ENCODE measurements at places on chromosomes 5 and 9.
A peak's percentile ranks its signal among the peaks of the same experiment; 100 is the strongest.

- no peak for DNase-seq
Observed at GRCh38 chr5:72392326-72392733, 72.2 kb downstream of the PTCD2 start.

GRCh38 chr5:122661496-122662180 lies 113.2 kb upstream of the SNX2 start:
- no peak for DNase-seq

- no peak for DNase-seq
Observed at GRCh38 chr5:180171568-180172094, 37.4 kb downstream of the RASGEF1C start.

DNA sequence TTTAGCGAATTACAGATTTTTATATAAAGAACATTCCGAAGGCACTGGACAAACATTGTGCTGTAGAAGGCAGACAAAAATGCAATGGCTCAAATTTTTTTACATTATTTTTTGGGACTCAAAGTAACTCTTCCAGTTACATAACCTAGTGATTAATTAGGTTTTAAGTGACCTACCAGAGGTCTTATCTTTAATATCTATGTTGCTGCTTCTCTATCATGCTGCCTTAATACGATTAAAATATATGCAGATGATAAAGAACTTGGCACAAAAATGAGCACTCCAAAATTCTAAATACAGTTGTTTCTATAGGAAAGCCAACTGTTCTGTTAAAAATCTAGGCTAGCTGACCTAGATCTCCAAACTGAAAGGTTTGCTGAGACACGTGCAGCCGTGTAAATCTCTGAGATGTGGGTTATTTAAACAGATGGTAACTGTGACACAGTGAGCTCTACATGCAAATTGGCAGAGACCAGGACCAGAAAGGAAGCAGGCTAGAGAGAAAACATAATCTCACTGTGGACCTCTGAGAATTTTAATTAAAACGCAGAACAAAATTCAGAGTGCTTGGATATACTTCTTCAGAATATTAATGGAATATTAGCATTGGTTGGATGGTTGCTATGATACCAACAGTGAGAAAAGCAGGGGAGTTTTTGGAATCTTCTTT lies 56.2 kb downstream of the CAMK4 start:
- no peak for DNase-seq

GRCh38 chr5:169945831-169946261 lies 34.4 kb downstream of the INSYN2B start:
- no peak for DNase-seq

DNA sequence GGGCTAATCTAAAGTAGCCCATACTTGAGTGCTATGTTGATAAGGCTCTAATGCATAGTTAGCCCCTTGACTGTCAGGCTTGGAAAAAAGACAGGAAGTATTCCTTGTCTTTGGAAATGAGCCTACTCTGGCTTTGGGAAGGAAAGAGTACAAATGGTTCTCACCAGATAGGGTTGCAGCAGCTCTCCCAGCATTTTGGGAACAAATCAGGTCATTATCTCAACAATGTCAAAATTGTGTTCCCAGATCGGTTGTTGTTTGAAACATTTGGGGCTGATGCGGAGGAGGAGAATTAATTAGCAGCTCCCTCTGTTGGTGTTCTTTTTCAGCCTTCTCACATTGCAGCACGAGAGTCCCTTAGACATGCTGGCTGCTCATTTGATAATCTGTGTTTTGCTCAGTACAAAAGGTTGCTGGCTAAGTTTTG lies 294.7 kb upstream of the DMRT1 start:
- DNase-seq, result no peak

- DNase-seq, result no peak
Observed at GRCh38 chr9:128899566-128900322, 17.8 kb downstream of the LRRC8A start.

- no peak for DNase-seq
Observed at GRCh38 chr5:97547999-97548738, 365.1 kb upstream of the RIOK2 start.

- no peak for DNase-seq
Observed at GRCh38 chr9:20023210-20023905, 234.5 kb upstream of the SLC24A2 start.

DNA sequence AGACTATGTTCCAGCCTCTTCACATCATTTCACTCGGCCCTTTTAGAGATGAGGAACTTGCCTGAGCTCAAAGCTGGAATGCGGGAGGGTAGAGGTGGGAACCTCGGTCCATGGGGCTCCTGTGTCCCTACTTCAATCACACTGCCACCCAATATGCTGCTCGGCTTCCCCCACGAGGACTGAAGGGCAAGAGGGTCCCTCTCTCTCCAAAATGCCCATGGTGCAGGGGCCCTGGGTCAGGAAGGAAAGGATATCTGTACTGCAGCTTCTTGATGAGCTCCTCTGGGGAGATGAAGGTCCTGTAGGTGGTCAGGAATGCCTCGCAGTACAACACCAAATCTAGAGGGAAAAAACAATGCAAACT lies 46.5 kb downstream of the PRRT1B start:
- no peak for DNase-seq

- no peak for DNase-seq
Observed at GRCh38 chr5:79193643-79194042, 42.3 kb upstream of the JMY start.

- peak; percentile 22 for DNase-seq
Observed at GRCh38 chr9:78298046-78298765, 1.3 kb downstream of the PSAT1 start.

DNA sequence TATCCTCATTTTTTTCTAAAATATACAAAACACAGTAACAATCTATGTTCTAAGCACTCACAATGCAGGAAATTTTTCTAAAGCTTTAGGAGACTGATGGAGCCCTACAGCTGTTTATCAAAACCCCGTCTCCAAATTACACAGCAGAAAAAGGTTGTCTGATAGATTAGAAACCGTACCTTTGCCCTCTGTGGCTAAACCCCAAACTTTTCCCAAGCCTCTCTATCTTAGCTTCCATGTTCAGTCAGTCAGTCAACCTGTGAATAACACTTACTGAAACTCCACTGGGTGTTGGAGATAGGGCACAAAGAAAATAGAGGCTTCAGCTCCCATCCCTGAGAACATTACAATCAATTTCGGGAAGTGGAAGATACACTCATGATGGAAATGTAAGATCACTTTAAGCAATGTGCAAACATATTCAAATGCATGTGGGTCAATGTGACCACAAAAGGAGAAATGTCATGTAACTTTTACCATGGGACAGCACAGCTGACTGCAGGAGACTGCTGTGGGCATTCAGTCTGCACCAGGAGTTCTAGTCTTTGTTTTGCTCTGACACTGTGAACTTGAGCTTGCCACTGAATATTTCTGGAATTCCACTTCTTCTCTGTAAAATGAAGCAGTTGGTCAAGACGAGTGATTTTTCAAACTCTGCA lies 279.5 kb upstream of the PIK3R1 start:
- no peak for DNase-seq

DNA sequence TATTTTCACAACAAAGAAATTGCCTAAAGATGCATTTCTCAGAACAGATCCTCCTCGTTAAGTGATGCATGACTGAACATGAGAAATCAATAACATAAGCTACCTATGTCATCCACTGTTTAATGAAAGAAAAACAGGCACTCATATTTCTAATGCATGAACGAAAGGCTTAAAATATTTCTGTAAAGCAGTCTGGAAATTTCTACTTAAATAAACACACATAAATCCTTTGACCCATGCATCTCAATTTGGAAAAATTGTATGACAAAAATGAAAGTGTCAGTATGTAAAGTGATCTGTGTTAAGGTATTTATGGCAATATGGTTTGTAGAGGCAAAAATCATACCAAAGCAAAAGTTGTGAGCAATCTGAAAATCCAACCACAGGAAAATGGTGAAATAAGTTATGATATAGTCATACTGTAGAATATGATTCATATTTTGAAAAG lies 399.2 kb upstream of the GRAMD2B start:
- DNase-seq, result no peak

- DNase-seq, result no peak
Observed at GRCh38 chr5:74044936-74045335, 418.9 kb downstream of the ARHGEF28 start.

DNA sequence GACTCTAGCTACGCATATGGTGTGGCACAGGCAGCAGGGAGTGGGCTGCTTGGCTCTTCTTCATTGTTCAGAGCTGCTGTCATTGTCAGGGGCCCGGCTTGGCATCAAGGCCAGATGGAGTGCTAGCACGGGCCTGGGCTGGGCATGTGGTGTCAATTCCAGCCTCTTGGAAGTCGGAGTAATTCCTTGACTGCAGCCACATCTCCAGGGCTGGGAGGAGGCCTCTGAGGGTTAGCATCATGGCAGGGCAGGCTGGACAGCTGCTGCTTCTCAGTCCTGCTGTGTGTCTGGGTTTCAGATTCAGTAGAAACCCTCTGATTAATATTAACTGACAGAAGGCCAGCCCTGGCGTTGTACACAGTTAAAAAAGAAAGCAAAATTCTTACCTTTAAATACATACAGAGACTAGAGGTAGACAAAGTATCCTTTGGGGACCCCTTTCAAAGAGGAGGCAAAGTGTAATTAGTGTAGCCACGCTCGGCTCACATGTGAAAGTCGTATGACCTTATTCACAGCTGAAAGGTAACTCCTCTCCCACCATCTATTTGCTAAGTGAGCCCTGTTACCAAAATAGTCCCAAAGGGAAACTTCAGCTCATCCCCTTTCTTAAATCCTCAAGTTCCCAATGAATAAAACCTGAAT lies 126.4 kb downstream of the DOCK2 start:
- no peak for DNase-seq

GRCh38 chr9:136149337-136149736 lies 30.7 kb upstream of the TMEM250 start:
- no peak for DNase-seq

- no peak for DNase-seq
Observed at GRCh38 chr5:126251024-126251423, 172.2 kb upstream of the GRAMD2B start.

GRCh38 chr9:22214021-22214420 lies 204.9 kb upstream of the CDKN2B start:
- DNase-seq, result no peak

Measured in GM12891 (cell line).